Stimulated activated CD8-positive, alpha-beta memory T cell treated with anti-CD3 and anti-CD28 coated beads, Interleukin-15, amount 100 ng/mL, for 1 hour (primary cell): ENCODE measurements at places on chromosomes 5 and 9.

DNA sequence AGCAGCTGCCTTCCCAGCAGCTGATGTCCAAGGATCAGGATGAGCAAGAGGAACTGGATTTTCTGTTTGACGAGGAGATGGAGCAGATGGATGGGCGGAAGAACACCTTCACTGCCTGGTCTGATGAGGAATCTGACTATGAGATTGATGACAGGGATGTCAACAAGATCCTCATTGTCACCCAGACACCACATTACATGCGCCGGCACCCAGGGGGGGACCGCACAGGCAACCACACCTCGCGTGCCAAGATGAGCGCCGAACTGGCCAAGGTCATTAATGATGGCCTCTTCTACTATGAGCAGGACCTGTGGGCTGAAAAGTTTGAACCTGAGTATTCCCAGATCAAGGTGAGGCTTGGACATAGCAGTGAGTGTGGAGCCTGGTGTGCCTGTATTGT lies 46.9 kb downstream of the LARP1 start:
- no peak for DNase-seq

GRCh38 chr5:174581479-174581878 lies 142.9 kb upstream of the MSX2 start:
- DNase-seq = no peak

DNA sequence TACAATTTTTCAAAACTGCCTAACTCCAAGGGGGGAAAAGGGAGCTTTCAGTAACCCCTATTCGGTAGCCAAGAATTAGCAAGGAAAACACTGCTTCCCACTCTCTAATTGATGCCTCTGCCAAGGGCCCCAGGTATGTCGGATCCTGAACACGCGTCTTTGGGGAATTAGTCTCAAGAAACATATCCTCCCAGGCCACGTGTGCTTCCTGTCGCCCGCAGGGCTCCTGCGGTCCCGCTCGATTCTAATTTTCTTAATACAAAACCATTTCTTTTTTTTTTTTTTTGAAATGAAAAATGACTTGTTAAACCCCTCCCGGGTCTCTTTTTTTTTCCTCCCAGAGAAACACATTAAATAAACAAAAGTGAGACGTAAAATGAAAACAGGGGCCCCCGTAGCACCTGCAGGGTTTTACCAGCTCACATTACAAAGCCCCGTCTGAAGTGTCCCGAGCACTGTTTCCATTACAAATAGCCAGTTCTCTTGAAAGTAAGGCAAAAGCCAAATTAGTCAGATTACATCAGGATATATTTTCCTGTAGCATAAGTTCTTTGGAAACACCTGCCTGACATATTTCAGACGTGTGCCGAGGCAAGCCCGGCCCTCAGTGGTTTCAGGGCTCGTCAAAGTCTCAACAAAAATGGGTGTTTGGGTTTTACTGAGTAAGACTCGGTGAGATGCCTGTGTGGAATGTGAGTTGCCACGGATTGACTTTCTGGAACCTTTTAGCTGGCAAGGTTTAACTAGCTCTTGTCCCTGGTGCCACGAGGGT lies 21.5 kb downstream of the SMIM23 start:
- DNase-seq = no peak

DNA sequence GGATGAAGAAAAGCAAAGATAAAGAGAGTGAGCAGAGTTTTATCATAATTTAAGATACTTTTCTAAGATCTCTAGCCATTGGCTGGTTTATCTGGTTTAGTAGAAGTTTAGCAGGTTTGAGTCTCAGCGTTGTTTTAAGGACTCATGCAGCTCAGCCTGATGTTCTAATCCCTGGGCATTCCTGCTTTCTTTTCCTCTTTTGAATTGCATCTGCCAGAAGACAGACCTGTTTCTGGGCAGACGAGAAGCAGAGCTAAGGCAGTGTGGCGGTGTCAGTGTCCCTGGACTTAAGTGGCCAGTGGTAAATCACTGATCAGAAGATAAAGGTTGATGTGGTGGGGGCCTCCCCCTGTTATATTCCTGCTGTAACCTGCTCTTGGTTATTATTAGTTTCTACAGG lies 138.6 kb downstream of the ADCY2 start:
- DNase-seq = no peak

DNA sequence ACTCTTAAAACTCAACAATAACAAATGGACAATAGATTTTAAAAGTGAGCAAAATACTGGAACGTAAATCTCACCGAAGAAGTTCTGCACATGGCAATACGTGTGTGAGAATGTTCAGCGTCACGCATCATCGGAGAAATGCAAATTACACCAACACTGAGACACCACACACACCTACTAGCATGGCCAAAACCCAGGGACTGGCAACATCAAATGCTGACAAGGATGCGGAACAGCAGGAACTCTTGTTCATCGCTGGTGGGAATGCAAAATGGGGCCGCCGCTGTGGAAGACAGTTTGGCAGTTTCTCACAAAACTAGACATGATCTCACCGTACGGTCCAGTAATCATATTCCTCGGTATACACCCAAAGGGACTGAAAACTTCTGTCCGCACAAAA lies 21.6 kb upstream of the CLPTM1L start:
- DNase-seq = no peak

GRCh38 chr5:43352131-43352530 lies 38.9 kb upstream of the HMGCS1 start:
- DNase-seq = no peak

- DNase-seq = no peak
These were observed 14.7 kb downstream of the NDUFS6 start for GRCh38 chr5:1815881-1816292.

DNA sequence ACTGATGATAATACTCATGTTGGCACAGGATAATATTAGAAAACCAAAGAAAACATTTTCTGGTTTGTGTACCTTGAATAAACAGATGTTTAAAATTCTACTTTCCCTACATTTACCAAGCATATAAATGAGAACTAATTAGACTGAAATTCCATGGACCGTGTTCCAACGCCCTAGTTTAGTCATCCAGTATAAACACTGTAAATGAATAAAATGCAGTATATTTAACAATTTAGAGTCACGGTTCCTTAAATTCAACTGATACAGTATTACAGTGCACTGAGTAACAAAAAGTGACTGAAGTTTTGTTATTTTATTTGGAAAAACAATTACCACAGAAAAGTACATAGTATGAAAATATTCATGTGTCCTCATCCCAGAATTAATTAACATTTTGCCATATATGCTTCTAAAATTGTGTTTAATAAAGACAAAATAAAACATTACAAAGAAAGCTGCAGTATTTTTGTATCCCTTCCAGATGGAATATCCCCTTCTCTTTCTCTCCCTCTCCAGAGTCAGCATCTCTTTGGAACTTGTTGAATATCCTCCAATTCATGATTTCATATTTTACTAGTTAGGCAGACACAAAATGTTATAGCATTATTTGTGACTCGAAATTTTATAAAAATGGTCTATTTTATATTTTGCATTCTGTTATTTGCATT lies 112.5 kb downstream of the HMHB1 start:
- no peak for DNase-seq

- DNase-seq = no peak
These were observed 263.9 kb downstream of the SPOCK1 start for GRCh38 chr5:137234973-137235943.

- DNase-seq = no peak
These were observed at the start of gene SPAAR for GRCh38 chr9:35909274-35909673. TSS of gene SPAAR (plus strand) at chr9:35909490. CDS start at chr9:35910464, 974 bp downstream.

DNA sequence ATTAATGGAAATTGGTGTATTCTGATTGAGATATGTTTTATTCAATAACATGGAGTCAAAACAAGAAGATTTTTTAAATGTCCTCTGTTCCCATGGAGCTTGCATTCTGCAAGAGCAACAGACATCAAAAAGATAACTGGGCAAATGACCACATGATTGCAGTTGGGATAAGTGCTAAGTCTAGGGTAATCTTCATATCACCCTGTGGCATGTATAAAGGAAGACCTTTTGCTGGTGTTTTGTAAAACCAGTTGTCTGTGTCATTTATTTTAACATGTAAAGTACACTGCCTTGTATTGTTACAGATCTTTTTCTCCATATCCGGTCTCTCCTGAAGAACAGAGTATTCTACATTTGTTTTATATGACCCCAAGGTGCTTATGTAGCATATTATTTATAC lies 44.0 kb downstream of the PTCD2 start:
- no peak for DNase-seq

GRCh38 chr5:67146574-67146973 lies 50.0 kb downstream of the CD180 start:
- no peak for DNase-seq

- DNase-seq = no peak
These were observed 1064.4 kb upstream of the DMAC1 start for GRCh38 chr9:8863886-8864544.

DNA sequence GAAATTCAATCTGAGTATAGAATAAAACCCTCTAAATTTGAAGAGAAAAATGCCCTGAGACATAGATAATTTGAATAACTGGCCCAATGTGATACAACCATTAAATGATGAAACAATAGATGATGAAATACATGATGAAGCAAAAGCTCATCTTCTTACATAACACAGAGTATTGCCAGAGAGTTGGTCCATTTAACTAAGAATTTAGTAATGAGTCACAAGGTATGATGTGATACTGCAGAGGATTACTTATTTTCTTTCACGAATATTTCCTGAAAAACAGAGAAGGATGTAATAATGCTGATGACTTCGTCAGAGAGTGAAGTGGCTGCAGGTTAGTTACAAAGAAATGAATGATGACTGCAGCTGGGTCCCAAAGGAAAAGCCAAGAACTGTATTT lies 379.3 kb downstream of the CDH12 start:
- no peak for DNase-seq

DNA sequence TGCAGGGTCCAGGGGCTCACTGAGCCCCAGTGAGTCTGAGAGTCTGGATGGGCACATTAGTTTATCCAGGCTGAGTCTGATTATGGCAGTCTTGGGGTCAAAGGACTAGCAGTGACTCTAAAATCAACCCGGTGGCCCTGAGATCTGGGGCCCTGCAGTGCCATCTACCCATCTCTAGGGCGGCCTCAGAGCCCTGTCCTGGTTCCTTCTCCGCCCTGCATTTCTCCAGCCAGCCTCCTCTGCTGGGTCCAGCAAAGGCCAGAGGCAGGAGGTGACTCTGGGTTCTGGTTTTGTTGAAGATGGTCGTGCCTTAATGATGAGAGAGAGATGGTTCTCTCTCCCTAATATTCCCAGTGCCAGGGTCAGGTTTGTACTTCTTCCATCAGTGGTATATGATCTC lies 15.0 kb downstream of the DCANP1 start:
- no peak for DNase-seq

- DNase-seq = no peak
These were observed 118.8 kb downstream of the SLC12A2 start for GRCh38 chr5:128202320-128202719.

GRCh38 chr5:135737701-135738563 lies 96.5 kb upstream of the SLC25A48 start:
- DNase-seq = no peak

- no peak for DNase-seq
These were observed 43.9 kb upstream of the IL33 start for GRCh38 chr9:6171667-6172066.

DNA sequence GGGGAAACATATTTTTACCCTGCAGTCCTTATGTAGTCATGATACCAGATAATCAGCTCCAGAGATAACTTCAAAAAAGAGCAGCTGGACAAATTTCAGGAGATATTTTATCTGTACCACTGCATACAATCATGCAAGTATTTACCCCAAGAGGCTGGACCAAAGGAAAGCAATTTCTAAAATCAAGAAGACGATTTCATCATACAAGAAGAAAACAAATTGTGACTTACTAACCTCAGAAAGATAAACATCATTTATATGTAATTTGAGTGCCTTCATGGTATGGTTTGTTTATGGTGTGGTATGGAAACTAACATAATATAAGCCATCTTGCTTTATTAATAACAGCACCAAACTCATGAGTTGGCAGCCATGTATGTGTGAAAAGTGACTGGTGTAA lies 603.6 kb downstream of the PSAT1 start:
- no peak for DNase-seq

DNA sequence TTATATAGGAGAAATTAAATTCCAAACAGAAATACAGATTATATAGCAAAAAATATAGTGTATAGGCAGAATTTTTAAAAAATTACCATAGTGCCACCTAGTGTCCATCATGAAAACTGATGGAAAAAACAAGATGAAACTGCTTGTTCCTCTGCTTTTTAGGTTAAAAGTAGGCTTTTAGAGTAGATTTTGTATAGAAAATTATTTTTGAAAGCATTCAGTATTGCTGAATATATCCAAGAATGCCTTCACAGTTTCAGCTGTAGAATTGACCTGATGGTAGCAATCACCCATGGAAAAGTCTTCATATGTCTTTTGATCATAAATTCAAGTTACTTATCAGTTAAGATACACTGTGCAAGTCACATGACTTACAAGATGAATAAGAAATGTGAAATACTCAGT lies 19.7 kb downstream of the RIOK2 start:
- no peak for DNase-seq

DNA sequence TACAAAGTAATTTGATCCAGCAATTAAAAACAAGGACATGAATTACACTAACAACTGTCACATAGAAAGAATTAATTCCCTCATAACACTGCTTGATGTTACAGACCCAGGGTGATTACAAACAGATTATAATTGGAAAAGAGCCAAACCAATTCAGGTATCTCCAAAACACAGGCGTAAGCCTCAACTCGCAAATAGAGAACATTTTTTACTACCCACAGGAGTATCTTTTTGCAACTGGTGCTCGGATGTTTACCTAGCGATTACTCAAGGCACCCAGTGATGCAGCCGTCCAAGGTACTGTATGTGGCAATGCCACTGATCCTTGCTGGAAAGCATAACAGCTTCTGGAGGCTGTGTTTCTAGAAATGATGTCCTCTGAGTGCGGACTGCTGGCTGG lies 386.1 kb upstream of the KIF2A start:
- no peak for DNase-seq

- DNase-seq = no peak
These were observed 192.1 kb upstream of the CLINT1 start for GRCh38 chr5:158051036-158051435.

GRCh38 chr9:76245518-76245917 lies 148.7 kb downstream of the RFK start:
- DNase-seq = no peak

GRCh38 chr5:146034127-146034526 lies 71.2 kb downstream of the PLAC8L1 start:
- no peak for DNase-seq

DNA sequence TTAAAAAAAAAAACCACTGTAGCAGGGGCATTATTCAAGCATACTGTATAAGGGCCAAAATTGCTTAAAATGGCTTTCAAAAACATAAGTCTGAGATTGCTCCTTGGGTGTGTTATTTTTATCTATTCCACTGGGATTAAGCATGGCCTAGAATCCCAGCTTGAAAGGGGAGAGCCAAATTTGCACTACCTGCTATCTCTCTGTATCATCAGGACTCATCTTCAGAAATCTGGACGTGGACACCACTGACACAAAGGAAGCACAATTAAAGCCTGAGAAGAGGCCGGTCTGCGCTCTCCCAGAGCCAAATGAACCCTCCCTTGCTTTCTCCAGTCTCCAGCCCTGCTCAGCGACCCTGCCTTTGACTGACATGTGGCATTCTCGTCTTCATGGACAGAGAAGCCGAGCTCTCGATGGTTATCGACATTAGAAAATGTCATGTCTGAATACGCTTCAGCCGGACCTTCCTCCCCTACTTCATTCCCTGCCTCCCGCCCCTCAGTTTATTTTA lies 151.3 kb downstream of the EBF1 start:
- no peak for DNase-seq

- no peak for DNase-seq
These were observed 34.8 kb downstream of the PLEKHG4B start for GRCh38 chr5:126806-127205.

GRCh38 chr5:167594061-167594435 lies 697.4 kb upstream of the WWC1 start:
- DNase-seq = no peak

GRCh38 chr5:58040846-58041245 lies 419.0 kb downstream of the PLK2 start:
- no peak for DNase-seq

- no peak for DNase-seq
These were observed 569.1 kb downstream of the ACTL7B start for GRCh38 chr9:108286638-108287206.
